ENCODE measurements at places on chromosomes 2 and 18.

- no peak for DNase-seq
Observed at GRCh38 chr2:62489162-62489561, 16.8 kb downstream of the TMEM17 start.

GRCh38 chr2:139067072-139067471 is 286.9 kb upstream of the NXPH2 start:
- no peak for DNase-seq

- no peak for DNase-seq
Observed at GRCh38 chr2:173999272-173999671, 34.1 kb upstream of the SP3 start.

DNA sequence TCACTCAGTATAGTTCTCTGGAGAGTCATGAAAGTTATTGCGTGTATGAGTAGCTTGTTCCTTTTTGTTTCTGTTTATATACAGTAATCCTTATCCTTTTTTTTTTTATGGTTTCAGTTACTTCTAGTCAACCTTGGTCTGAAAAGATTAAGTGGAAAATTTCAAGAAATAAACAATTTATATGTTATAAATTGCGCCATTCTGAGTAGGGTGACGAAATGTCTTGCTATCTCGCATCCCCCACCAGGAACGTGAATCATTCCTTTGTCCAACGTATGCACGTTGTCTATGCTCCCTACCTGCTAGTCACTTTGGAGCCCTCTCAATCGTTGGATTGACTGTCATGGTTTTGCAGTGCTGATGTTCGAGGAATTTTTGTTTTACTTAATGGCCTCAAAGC is 60.4 kb downstream of the FAM117B start:
- DNase-seq = no peak

DNA sequence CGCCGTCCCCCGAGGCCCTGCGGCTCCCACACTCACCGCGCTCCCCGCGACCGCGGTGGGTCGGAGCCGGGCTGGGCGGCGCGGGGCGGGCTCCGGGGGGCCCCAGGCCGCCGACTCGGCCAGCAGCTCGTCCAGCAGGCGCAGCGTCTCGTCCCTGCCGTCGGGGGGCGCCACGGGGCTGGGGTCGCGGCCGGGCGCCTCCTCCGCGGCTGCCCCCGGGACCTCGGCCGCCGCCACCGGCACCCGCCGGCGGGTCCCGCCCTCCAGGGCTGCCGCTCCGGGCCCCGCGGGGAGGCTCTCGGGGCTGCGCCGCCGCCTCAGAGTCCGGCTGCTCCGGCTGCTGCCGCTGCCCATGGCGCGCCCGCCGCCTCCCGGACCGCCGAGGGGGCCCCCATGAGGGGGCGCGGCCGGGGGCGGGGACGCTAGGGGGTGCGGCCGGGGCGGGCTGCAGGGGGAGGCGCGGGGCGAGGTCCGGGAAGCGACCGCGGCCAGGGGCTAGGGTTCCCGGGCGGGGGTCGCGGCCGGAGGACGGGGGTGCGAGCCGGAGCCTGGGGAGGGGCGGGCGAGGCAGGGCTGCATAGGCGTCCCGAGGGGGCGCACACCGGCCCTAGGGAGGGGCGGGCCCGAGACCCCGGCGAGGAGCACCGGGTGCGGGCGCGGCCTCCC is at the start of gene CYS1:
TSS of gene CYS1 (minus strand) at position 542 of the 666 bp plus-strand sequence. CDS start at position 354, 188 bp downstream.
- DNase-seq = no peak

DNA sequence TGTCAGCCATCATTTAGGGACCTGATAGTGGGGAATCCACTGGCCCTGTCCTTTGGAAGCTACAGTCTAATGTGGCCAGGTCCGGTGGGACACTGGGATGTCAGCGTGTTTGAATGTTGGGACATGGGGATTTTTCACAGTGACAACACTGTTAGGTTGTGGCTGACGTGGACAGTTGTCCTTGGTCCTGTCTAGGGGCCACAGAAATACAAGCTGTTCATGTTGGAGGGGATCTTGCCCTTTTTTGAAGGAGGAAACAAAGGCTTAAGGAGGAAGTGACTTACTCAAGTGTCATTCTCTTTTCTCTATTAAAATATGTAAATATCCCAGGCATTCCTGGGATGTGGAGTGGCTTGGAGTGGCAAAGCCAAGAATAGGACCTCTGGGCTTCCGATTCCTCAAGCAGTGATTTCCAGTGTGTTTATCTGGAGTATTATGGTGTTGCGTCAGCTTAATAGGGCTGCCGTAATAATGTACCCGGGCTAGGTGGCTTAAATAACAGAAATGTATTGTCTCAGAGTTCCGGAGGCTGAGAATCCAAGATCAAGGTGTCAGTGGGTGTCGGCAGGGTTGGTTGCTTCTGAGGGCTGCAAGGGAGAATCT is 8.5 kb downstream of the ACOXL start:
- no peak for DNase-seq

GRCh38 chr2:182821182-182821581 is 45.3 kb downstream of the FRZB start:
- DNase-seq = no peak

DNA sequence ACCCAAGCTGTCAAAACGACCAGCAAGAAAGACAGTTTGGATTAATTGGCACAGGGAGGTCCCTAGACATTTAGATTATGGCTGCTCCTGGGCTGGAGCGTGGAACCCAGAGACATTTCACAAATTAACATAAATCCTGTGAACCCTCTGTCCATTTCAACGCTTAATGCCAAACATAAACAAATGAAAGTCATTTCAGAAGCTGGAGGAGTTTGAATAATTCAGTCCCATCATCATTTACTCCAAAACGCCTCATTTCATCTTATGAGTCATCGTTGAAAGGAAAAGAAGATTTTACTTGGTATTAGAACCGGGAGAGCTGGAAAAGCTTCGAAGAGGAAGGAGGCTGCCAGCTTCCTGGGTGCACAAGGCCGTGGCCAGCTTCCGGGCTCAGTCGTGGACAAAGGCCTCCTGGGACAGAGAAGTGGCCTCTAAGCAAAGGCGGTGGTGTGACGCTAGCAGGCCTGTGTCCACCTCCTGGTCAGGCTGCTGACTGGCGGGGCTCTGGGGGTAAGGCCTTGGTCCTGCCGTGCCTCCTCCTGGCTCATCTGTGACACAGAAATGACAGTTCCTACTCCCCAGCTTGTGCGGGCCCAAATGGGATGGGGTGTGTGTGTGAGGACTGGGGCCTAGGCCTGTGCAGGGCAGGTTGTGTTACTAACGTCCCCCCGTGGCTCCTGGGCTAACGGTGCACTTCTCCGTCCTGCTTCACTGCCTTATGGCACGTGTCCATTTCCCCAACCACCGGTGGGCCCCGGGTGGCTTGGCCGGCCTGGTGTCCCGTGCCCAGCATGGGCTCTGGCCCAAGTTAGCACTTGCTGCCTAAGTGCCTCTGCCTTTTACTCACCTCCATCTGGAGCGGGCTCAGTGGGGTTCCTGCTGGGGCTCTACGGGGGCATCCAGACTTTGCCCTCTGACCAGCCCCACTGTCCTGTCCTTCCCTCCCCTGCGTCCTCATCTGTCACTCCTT is 71.6 kb downstream of the RRM2 start:
- DNase-seq = no peak

GRCh38 chr18:22701326-22701725 is 231.8 kb upstream of the RBBP8 start:
- no peak for DNase-seq

Measured in HS-5 (cell line).